ENCODE measurements at places on chromosomes 2 and 18. TPM values are rescaled to one million over a fixed set of nuclear protein-coding genes. Genes with fewer than 3 reads are reported as not detected.

The CDCA7 gene
- 38.4 TPM for polyA plus RNA-seq

The DPYSL5 gene
- 0.03 TPM for polyA plus RNA-seq

The RAPH1 gene
- 5.3 TPM for polyA plus RNA-seq

The ELOA2 gene
- not detected for polyA plus RNA-seq

The DOK6 gene
- polyA plus RNA-seq: 12.3 TPM

Measured in HepG2 (cell line).